ENCODE measurements at places on chromosomes 12 and 14. TPM values are rescaled to one million over a fixed set of nuclear protein-coding genes. Genes with fewer than 3 reads are reported as not detected.

- no peak for DNase-seq
Observed at GRCh38 chr12:1533602-1534304, 60.6 kb downstream of the FBXL14 start.

The PRIMA1 gene
- not detected for total RNA-seq

DNA sequence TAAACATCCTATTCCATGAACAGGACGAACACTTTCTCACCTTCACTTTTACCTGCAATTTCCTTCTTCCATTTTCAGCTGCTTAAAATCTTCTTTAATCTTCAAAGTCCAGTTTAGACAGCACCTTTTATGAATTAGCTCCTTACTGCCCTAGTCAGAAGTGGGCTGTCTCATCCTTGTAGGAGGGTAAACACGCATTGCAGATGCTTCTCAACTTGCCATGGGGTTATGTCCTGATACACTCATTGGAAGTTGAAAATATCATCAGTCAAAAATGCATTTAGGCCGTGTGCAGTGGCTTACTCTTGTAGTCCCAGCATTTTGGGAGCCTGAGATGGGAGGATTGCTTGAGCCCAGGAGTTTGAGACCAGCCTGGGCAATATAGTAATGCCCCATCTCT, 35.2 kb downstream of the HMGA2 start:
- no peak for DNase-seq

The TAS2R10 gene
- total RNA-seq, result 0.86 TPM

GRCh38 chr12:16121953-16122352, 155.5 kb downstream of the SLC15A5 start:
- DNase-seq, result no peak

The KRT74 gene
- total RNA-seq, result not detected
